NCI-H1092 (cell line): ENCODE measurements at places on chromosomes 4 and X.

DNA sequence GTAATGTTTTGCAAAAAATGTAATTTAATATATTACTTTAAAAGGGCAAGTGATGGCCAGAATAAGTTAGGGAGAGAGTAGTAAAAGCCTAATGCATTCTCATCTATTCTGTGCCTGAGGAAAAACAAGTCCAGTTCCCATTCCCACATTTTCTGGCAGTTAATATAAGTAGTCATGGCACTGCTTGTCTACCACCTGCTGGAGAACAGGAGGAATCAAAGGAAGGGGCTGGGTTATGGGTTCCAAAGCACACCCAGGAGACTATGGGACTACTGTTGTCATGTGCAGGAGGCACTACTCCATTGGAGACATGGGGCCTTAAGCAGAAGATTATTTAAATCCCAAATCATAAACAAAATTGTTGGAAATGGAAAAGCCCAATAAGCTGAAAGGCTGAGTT lies 2618.6 kb downstream of the ARAP2 start:
- no peak for DNase-seq

- no peak for DNase-seq
Observed at GRCh38 chrX:50152456-50152855, 48.4 kb downstream of the AKAP4 start.

- no peak for DNase-seq
Observed at GRCh38 chrX:22097012-22097694, 65.0 kb downstream of the PHEX start.

DNA sequence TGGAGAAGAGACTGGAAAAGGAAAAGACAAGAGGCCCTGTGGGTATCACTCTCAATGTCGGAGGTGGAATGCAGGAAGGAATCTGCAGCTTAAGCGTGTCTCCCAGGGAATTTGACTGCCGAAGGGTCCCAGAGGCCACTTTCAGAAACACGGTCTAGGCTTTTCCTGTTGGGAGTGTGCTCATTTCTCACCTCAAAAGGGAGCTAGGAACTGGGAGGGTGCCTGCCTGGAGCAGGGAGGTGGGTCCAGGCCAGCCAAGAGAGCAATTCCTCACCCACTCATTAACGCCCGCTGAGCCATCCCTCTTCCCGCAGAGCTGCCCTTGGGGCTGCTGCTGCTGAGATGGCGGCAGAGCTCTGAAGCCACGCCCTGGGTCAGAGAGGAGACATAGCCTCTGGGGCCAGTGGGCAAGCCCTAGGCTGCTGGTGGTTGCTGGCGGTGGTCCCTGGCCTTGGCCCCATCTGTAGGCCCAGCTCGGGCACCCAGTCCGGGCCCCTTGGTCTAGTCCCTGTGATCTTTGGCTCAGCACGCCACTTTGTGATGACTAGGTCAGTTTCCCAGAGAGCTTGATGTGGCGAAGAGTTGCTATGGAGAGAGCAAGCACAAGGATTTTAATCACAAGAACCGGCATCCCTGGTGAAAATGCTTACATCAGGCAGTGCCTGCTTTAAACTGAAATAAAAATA lies 4.1 kb downstream of the ZNF185 start:
- no peak for DNase-seq

- no peak for DNase-seq
Observed at GRCh38 chr4:25939330-25939729, 25.3 kb downstream of the SMIM20 start.

DNA sequence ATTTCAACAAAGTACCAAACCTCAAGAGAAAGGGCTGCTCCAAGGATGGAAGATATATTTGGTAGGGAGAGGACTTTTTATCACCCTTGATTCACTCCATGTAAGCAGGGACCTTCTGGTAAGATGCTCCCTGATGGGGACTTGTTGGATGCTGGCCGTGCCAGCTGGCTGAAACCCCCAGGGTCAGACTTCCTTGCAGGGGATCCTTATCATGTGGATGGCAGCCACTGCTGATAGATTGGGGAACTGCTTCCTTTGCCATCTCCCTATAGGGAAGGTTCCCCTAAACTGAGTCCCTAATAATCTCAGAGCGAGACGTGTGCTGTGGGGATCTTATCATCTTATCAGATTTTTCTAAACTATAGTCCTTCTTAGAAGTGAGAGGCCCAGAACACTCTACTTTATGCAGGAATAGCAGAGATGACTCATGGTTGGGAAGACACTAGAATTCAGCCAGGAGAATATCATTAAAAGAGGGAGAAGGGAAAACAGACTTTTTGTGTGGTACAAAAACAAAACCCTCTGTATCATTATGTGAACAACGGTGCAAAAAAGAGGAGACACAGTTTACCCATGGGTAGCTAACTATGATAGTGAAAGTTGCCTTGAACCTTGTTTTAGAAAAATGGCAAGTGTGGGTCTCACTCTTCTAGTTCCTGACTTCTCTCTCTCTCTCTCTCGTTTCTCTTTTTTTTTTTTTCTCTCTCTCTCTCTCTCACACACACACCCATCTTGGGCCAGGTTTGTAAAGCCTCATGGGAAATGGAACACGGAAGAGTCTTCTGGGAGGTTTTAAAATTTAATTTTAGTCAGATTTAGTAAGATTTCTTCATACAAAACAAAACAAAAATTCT lies 16.1 kb downstream of the RHOH start:
- no peak for DNase-seq

DNA sequence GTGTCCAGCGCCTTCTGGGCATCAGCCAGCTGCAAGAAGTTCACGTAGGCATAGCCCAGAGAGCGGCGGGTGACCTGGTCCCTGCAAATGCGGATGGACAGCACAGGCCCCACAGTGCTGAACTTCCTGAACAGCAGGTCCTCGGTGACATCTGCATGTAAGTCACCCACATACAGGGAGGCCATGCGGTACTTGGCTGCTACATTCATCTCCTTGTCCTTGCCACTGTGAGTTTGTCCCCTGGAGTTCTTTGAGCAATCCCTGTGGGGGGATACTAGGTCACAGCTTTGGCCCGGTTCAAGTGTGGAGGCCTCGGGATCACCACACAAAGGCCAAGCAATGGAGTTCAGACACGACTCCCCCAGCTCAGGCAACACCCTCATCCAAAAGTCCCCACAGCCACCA lies 776 bp downstream of the PABPC4L start:
- DNase-seq = no peak
